ENCODE measurements at places on chromosomes 16 and 17. TPM values are rescaled to one million over a fixed set of nuclear protein-coding genes. Genes with fewer than 3 reads are reported as not detected.
A peak's percentile ranks its signal among the peaks of the same experiment; 100 is the strongest.

GRCh38 chr16:27084307-27085028 is 17.7 kb downstream of the C16orf82 start:
- DNase-seq: no peak

- DNase-seq: no peak
Observed at GRCh38 chr17:13003454-13003851, 14.4 kb downstream of the ELAC2 start.

DNA sequence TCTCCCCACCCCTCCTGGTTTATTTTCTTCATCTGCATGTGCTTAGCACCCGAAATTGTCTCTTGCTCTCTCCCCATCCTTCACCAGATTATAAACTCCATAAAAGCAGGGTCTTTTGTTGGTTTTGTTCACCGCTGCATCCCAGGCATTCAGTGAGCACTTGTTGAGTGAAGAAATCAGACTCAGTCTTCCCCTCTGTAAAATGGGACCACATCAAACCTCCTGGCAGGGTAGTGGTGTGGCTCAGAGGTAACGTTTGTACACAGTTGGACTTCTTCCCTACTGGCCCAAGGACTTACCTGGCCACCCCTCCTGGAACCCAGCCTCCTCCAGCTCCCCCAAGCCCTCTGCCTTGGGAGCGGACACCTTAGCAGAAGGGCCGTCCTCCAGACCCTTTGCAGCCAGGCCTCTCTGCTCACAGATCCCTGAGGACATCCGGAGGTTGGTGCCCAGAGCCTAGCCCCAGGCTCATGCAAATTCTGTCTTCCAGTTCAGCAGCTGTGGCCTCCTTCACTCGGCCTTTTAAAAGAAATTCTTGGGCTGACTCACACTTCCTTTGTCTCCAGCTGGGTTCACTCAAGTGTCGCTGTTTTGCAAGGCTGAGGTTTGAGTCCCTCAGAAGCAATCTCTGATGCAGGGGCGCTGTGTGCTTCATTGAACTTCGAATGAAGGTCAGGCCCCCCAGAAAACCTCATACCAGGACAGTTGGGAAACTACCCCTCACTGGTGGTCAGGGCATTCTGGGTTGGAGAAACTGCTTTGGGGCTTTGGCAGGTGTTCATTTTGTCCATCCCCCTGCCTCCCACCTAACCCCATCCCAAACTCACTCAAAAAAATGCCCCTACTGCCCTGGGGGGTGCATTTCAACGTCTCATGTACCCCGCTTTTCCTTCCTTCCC is 16.8 kb upstream of the RMI2 start:
- DNase-seq: peak; percentile 85

- DNase-seq: no peak
Observed at GRCh38 chr17:80265205-80266068, 4.8 kb downstream of the RNF213 start.

GRCh38 chr17:77345260-77345910 is 204.6 kb downstream of the SEC14L1 start:
- DNase-seq: no peak

DNA sequence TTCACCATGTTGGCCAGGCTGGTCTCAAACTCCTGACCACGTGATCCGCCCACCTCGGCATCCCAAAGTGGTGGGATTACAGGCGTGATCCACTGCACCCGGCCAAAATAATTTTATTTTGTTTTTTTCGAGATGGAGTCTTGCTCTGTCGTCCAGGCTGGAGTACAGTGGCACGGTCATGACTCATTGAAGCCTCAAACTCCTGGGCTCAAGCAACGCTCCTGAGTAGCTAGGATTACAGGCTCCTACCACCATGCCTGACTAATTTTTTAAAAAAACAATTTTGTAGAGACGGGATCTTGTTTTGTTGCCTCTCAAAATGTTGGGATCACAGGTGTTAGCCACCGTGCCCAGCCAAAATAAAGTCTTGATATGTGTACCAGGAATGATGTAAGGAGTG is 2.4 kb upstream of the TTLL6 start:
- no peak for DNase-seq

The SMPD3 gene
- total RNA-seq: 0.43 TPM

DNA sequence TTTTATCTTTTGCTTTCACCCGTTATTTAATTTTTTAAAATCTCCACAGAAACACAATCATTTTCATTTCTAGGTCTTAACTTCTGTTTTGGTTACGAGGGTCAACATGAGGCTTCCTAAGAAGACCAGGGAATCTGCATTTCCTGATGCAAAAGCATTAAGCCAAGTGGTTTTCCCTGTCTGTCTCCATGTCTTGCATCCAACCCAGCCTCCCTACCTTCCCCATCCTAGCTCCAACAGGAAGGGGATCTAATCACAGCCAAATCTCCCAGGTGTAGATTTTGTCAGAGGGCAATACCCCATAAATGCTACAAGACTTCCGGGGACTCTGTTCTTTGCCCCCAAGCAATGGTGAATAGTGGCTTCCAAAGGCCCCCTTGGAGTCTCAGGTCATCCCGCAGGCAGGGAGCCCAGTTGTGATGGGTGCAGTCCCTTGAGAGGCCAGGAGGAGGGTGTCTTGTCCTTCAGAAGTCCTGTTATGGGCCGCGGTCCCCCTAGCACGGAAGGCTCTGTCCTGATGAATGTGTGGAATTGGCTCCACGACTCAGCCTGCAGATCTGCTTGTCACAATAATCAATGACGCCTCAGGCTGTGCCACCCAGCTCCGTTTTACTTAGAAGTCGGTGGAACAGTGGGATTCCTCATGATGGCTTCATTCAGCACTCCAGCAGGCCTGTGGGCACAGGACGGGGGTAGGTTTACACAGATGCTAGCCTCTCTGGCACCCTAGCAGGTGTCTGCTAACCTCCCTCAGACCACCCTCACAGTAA is 141.1 kb downstream of the RGS9 start:
- peak; percentile 59 for DNase-seq

The C17orf50 gene
- total RNA-seq: not detected

DNA sequence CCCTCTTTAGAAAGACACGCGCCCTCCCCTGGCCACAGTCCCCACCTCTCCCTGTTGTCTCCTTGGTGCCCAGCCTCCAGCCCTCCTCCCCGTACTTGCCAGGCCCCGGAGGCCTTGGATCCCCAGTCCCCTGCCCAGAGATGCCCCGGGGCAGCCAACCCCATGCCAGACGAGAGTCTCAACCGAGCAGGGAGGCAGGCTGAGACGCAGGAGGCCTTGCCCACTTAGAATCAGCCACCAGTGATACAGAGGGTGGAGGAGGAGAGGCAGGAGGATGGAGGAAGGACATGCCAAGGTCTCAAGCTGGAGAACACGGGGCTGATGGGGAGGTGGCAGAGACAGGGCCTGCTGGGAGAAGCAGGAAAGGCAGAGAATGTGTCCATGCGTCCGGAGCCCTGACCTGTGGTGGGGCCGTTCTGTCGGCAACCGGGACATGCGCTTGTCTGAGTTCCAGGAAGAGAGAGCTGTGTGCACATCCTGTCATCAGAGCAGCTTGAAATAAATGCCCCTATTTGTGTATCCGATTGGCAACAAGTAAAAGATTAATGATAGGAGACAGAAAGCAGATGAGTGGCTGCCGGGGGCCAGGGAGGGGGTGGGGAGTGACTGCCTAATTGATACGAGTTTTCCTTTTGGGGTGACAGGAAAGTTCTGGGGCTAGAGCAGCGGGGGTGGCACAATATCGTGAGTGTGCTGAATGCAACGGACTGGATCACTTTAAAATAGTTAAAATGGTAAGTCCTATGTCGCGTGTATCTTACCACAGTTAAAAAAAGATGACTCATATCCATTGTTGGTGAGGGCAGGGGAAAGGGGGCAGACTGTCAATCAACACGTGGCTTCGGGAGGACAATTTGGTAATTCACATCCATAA is 44.7 kb upstream of the MEAK7 start:
- peak; percentile 64 for DNase-seq

DNA sequence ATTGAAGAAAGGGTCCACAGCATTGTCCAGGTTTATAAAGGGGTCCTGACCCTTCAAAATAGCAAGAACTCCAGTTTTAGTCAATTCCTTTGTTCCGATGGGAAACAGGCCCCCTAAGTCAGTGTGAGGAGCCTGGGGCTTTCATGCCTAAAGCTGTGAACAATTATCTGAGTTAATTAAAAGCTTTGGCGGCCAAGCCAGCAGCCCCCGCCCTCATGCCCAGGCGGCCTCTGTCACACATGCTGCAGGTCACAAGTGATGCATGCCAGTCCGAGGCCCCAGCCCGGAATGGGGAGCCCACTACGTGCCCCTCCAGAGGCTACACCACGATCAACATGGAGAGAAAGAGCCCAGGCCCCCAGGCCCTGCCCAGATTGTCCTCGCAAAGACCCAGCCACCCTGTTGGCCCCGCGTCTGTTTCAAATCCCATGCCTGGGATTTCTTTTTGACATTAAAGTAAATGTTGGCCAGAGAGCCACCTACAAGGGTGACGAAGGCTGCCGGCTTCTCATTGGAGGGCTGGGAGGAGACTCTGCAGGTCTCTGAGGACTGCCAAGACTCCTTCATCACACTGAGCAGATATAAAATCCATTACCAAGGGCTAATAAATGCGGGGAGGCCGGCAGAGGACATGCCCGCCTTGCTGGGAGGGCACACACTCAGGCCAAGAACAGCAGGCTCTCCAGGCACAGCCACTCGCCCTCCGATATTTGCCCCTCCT is 14.5 kb upstream of the PITPNM3 start:
- no peak for DNase-seq

The SMIM5 gene
- 10.7 TPM for total RNA-seq

- DNase-seq: no peak
Observed at GRCh38 chr16:11036040-11036439, 91.7 kb downstream of the CLEC16A start.

The SEZ6 gene
- total RNA-seq: not detected

The GOSR2 gene
- total RNA-seq: 46.6 TPM

DNA sequence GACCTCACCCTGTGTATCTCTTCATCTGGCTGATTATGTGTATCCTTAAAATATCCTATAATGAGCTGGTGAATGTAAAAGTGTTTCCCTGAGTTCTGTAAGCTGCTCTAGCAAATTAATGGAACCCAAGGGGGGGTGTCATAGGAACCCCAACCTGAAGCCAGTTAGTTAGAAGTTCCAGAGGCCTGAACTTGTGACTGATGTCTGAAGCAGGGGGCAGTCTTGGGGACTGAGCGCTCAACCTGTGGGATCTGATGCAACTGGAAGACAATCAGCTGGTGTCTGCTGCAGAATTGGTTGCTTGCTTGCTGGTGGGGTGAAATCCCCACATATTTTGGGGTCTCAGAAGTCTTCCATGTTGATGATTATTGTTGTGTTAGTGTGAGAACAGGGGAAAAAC is 75.7 kb upstream of the NKD1 start:
- DNase-seq: no peak

The EFCAB13 gene
- 7.2 TPM for total RNA-seq

The PABPN1L gene
- total RNA-seq: not detected

The WNT9B gene
- 3.2 TPM for total RNA-seq

- no peak for DNase-seq
Observed at GRCh38 chr16:86117756-86118155, 218.8 kb downstream of the IRF8 start.

The TIMM22 gene
- total RNA-seq: 14.8 TPM

GRCh38 chr16:66959704-66960161 is 1.3 kb upstream of the CES3 start:
- peak; percentile 68 for DNase-seq

- peak; percentile 28 for DNase-seq
Observed at GRCh38 chr17:49557312-49558024, 18.2 kb upstream of the NXPH3 start.

GRCh38 chr16:50611995-50612848 is 64.0 kb downstream of the NKD1 start:
- no peak for DNase-seq

The TP53TG3B gene
- not detected for total RNA-seq

- DNase-seq: no peak
Observed at GRCh38 chr17:31830971-31831858, 27.8 kb downstream of the COPRS start.

The C17orf78 gene
- total RNA-seq: not detected

GRCh38 chr16:29915590-29916247 is 10.3 kb downstream of the KCTD13 start:
- DNase-seq: no peak

- no peak for DNase-seq
Observed at GRCh38 chr16:57661510-57661909, 6.6 kb upstream of the ADGRG3 start.

GRCh38 chr16:66578651-66579531 is at the start of gene CMTM2:
Gene CMTM2, plus strand, starts transcription at chr16:66579463. Its CDS starts 145 bp downstream, at chr16:66579608.
- no peak for DNase-seq

- DNase-seq: no peak
Observed at GRCh38 chr16:72921106-72921505, 126.8 kb downstream of the ZFHX3 start.

The BCO1 gene
- total RNA-seq: not detected

DNA sequence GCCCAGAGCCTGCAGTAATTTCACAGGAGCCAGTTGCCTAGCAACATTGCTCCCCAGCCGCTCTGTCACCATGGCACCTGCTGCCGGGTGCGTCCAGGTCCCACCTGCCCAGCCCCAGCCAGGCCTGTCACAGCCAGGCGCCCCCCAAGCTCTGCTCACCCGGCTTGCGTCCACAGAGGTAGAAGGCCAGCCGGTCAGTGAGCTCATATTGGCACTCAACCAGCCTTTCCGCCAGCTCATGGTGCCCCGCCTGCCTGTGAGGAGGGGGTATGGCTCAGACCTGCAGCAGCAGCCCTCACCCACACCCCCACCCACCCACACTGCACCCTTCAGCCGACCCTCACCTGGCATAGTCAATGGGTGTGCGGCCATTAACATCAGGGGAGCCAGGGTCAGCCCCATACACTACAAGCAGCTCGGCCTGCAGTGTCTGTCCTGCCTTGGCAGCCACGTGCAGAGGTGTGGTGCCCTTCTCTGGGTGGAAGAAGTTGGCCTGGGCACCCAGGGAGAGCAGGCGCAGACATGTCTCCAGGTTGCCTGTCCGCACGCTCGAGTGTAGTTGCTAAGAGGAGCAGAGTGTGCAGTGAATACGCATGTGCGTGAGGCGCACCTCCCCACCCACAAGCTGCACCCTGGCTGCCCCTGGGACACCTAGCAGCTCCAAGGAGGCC is 7.7 kb downstream of the GIT1 start:
- no peak for DNase-seq

DNA sequence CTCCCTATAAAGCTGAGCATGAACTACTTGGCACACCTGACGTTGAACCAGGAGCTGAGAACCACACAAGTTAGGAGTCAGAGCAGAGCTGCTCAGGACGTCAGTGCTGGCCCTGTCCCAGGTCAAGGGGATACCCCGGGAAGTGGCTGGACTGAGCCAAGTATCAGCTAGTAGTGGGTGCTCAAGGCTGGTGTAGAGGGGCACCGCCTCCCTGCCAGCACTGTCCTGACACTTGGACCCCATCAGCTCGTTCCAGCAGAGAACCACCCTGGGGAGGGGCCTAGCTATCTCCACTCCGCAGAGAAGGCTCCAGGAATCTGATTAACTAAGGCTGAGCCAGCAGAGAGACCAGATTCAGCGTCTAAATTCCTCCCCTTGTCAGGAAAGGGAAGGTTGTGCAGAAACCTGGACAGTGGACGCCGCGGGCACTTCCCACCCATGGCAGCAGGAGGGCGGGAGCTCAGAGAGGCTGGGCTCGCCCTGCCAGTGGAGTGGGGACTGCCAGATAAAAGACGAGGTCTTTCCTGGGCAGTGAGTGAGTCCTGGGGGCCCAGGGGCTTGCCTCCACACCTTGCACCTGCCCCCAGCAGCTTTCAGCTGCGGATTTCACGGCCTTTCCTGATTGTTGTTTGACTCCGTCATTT is 21.0 kb downstream of the C16orf90 start:
- peak; percentile 69 for DNase-seq

- DNase-seq: no peak
Observed at GRCh38 chr17:17893801-17894644, 57.2 kb upstream of the SREBF1 start.

GRCh38 chr16:53266156-53266555 is 168.1 kb upstream of the RBL2 start:
- no peak for DNase-seq

Measured in right cardiac atrium (tissue), 5 donors.